ENCODE measurements at places on chromosomes 2 and 18.

GRCh38 chr2:237091779-237092436 lies 6.2 kb downstream of the COPS8 start:
- DNase-seq, result no peak

DNA sequence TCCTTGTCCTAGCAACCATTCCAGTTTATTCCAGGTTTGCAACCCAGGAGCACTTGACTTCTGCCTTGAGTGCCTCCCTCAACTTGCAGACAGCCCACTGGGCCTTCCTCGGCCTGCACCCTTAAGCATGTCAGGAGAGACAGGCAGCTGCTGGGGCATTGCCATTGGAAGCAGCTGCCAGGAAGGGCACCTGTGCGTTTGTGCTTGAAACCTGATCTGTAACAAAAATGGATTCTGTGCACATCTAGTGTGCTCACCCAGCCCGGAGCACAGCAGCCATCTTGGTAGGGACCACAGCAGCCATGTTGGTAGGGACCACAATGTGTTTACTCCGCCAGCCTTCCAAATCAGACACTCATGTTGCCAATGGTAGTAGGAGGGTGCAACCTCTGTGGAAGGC lies 44.3 kb upstream of the GLI2 start:
- no peak for DNase-seq

- DNase-seq, result no peak
Measured at GRCh38 chr2:169462896-169463695, 16.2 kb upstream of the BBS5 start.

DNA sequence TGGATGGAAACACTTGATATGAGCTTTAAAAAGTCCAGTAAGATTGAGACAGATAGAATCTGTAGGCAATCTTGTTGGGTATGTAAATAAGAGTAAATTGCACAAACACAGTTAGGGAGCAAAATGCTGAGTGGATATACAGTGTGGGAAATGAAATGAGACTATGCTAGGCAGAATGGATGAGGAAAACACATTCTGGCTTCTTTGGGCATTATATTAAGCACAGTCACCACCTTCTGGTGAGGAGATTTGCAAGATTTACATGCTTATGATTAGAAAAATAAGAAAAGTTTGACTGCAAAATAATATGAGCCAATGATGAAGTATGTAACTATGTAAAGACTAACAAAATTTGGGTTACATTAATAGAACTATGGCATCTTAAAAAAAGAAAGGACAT lies 2165.0 kb upstream of the CELF4 start:
- no peak for DNase-seq

DNA sequence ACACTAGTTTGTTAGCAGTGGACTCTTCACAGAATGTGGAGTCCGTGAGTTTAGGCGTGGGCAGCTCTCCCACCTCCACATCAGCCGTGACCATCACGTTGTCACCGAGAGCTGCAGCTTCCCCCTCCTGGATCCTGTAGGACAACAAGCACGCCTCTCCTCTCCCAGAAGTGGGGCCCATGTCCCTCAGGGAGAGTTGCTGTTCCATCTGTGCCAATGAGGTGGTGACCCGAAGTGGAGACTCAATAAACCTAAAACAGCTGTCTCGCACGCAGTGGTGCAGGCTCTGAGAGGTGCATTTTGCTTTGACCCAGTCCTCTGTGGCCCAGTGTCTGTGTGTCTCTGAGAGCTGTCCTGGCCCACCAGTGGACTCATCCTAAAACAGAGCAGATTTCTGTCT lies 456.5 kb upstream of the SOX11 start:
- DNase-seq, result no peak

GRCh38 chr2:54770211-54770610 lies 46.7 kb downstream of the EML6 start:
- DNase-seq, result no peak

- DNase-seq, result no peak
Measured at GRCh38 chr18:8997634-8998033, 104.9 kb upstream of the NDUFV2 start.

- DNase-seq, result no peak
Measured at GRCh38 chr2:36466135-36466534, 110.6 kb downstream of the CRIM1 start.

DNA sequence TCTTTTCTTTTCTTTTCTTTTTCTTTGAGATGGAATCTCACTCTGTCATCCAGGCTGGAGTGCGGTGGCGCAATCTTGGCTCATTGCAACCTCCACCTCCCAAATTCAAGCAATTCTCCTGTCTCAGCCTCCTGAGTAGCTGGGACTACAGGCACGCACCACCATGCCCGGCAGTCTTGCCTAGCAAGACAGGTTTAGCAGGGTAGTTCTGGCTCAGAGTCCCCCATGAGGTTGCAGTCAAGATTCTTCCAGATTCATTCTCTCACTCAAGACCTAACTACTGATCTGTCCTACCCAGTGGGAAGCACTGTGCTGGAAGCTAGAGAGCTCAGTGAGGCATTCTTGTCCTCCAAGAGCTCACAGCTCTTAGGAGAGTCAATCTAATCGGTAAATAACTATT lies 17.6 kb upstream of the ZAP70 start:
- no peak for DNase-seq

DNA sequence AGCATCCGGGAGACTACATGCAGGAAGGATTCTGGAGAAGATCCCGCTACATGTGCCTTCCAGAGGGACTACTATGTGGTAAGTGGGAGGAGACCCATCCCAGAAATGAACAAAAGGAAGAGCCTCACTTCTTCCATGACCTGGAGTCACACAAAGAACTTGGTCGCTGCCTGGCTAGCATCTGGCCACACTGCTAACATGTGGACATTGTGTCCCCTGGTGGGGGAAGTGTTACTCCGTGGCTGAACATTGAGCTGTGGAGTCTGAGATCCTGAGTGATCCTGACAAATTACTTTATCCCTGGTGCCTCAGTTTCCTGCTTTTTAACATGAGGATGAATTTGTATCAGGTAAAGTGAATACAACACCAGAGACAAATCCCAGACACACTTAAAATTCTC lies 8.4 kb downstream of the SPP2 start:
- DNase-seq, result no peak

DNA sequence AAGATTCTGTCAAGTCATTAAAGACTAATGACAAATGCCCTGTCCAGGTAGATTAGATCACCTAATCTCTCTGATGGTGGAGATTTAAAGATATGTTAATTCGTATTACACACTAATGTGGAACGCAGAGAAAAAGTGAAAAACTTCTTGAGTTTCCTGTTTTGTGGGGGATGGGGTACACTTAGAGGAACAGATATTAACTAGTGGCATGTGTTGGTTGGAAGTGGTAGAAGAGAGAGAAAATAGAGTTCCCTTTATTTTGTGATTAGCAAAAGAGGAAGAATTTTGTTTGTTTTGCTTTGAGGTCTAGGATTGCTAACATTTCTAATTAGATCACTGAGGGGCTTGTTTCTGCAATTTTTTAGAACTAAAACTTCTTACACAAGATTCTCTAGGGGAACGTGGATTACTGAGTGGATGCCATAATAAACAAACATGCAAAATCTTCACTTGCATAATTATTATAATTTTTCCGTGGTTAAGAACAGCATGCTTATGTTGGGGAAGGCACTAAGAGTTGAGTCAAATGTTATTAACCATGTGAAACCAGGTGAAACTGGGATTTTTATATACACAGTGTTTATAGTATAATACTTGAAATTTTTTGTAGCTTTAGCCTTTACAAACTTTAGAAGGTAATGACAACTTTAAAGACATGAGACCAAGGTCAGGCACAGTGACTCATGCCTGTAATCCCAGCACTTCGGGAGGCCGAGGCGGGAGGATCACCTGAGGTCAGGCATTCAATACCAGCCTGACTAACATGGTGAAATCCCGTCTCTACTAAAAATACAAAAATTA lies 97.4 kb upstream of the STK17B start:
- peak; percentile 48 for DNase-seq

DNA sequence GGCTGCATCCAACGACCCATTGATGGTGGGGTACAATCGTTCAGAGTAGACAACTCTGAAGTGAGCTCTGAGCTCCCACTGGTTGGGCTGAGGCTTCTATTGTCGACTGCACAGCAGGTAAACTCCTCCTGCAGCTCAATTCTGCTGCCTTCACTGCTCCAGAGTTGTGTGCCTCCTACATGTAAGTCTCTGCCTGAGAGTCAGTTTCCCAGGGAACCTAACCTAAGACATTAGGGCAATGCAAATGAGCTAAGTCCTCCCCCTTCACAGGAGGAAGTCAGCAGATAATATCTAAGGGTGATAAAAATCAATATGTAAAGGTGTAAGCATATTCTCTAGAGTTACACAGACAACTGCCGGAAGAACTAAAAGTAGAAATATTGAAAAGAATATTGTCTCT lies 22.5 kb upstream of the ACYP2 start:
- DNase-seq, result peak; percentile 46

GRCh38 chr2:106664669-106665068 lies 177.5 kb downstream of the CD8B2 start:
- DNase-seq, result no peak

- DNase-seq, result no peak
Measured at GRCh38 chr2:119011162-119011909, 69.3 kb downstream of the MARCO start.

GRCh38 chr2:39499336-39499735 lies 62.3 kb upstream of the MAP4K3 start:
- DNase-seq, result no peak

DNA sequence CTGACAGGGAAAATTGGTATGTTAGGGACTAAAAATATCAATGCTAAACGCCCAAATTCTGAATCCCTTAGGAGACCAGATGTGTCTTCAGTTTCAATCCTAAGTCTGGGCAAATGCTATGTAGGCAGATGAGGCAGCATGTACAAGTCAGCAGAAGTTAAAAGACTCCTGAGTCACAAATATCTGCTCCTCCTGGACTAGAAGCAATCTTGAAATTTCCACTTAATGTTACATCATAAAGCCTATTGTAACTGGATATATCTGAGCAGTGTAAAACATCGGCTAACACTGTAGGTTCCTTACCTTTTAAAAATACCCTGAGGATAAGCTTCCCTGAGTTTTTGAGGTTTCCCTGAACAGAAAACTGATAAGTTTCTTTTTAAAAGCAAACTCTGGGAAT lies 1087.6 kb upstream of the PIK3C3 start:
- no peak for DNase-seq

DNA sequence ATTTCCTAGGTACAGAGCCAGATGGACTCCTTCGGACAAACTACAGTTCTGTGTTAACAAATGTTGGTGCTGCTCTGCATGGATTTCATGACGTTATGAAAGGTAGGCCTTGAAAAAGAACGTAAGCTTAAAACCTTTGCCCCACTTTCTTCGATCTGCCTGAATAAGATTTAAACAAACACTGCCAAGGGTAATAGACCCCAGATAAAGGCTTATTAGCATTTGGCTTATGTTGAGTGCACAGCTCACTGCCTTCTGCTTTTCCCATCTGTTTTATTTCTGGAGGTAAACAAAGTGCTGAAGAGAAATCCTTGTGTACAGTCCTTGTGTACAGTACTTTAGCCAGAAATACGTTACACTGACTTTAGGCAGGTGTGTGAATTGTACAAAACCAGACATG lies 50.0 kb upstream of the STON1 start:
- DNase-seq, result no peak

- no peak for DNase-seq
Measured at GRCh38 chr2:236499691-236500578, 69.7 kb upstream of the ACKR3 start.

GRCh38 chr18:30439174-30439573 lies 603.4 kb downstream of the DSC3 start:
- DNase-seq, result no peak

DNA sequence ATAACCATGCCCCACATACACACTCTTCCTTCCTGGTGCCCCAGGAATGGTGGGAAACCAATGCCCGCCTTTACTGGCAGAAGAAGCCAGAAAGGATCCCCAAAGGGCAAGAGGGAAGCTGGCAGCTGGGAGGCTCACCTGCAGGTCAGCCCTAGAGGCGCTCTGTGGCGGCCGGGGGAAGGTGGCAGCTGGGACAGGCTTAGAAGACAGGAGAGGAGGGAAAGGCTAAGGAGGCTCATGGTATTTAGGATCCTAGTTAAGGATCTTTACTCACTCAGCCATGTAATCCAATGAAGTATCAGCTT lies 23.8 kb downstream of the ADRA2B start:
- DNase-seq, result no peak

GRCh38 chr2:189146553-189146952 lies 33.0 kb downstream of the COL5A2 start:
- no peak for DNase-seq

GRCh38 chr2:63052411-63053080 lies 1.9 kb downstream of the OTX1 start:
- DNase-seq, result no peak

DNA sequence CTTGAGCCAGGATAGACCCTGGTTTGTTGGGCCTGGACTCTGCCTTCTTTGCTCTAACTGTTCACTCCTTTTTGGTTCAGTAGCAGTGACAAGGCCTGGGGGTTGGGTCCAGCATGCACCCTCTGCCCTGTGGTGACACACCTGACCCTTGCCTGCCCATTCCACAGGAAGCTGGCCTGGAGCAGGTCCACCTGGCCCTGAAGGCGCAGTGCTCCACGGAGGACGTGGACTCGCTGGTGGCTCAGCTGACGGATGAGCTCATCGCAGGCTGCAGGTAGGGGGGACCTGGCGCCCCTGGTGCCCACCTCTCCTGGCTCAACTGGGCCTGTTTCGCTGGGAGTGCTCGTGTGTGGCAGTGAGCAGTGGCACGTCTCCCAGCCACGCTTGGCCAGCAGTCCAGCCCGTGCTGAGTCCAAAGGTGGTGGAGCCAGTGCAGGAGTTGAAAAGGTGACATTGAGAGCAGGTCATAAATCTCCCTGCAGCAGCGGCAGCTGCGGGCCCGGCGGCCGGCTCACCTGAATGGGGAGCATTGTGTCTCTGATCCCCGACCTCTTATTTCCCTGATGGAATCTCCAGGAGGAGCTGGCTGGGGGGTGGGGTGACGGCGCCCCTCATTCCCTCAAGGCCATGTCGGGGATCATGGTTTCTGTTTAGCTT lies 102.6 kb downstream of the DYSF start:
- no peak for DNase-seq

GRCh38 chr2:221532641-221533040 lies 39.5 kb downstream of the EPHA4 start:
- DNase-seq, result no peak

DNA sequence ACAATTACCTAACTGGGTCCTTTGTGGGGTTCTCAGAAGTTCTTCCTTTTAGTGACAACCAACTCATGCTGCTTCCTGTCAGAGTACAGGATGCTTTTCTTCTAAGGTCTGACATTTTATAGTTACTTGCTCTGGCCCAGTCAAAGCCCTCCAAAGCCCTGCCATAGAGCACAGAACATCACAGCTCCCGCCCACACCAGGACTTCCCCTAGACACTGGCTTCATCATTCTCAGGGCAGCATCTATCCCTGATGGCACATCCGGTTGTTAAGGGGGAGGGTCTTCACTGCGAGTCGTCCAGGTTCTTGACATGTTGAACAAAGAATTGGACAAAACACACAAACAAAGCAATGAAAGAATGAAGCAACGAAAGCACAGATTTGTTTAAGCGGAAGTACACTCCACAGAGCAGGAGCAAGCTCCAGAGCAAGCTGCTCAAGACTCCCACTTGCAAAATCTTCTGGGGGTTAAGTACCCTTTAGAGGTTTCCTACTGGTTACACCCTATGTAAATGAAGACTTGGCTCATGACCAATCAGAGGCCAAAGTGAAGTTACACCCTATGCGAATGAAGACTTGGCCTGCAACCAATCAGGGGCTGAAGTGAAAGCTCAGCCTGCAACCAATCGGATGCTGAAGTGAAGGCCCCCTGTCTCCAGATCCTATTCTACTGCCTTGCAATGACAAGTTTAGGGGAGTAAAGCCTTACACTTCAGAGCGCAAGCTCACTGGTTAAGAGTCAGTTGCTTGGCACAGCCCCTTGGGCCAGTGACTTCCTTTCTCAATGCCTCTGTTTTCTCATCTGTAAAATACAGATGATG lies 79.0 kb downstream of the HDAC4 start:
- peak; percentile 72 for DNase-seq
